ENCODE measurements at places on chromosomes 5 and 9.
A peak's percentile ranks its signal among the peaks of the same experiment; 100 is the strongest.

DNA sequence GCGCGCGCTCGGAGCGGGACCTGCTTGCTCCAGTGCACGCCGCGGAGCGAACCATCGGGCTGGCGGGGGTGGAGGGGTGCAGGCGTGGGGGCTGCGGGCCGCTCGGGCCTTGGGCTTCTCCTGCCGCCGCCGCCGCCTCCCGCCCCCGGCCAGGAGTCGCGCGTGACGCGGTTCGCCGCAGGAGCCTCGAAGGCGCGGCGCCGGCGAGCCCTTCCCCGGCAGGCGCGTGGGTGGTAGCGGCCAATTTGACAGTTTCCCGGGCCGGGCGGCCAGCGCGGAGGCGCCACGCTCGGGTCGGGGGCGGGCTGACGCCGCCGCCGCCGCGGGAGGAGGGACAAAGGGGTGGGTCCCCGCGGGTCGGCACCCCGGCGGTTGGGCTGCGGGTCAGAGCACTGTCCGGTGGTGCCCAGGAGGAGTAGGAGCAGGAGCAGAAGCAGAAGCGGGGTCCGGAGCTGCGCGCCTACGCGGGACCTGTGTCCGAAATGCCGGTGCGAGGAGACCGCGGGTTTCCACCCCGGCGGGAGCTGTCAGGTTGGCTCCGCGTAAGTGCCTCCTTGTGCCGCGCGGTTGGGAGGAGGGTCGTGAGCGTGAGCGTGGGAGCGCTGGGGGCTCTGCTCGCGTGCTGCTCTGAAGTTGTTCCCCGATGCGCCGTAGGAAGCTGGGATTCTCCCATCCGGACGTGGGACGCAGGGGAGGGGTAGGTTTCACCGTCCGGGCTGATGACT is at the start of gene TJP2:
Gene TJP2, plus strand, starts transcription at position 387 of the 725 bp plus-strand sequence. Its CDS starts 96 bp downstream, at position 483.
- peak; percentile 67 for DNase-seq

DNA sequence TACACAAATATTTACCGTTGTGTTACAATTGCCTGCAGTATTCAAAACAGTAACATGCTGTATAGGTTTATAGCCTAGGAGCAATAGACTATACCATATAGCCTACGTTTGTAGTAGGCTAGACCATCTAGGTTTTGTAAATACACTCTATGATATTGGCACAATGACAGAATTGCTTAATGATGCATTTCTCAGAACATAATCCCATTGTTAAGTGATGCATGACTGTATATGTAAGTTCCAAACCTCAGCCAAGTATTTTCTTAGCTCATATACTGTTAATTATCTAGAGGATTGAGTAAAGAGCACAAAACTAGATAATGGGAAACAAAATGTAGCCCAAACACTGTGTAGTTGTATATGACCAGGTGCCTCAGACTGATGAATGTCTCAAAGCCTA is 220.1 kb downstream of the ANXA1 start:
- no peak for DNase-seq

DNA sequence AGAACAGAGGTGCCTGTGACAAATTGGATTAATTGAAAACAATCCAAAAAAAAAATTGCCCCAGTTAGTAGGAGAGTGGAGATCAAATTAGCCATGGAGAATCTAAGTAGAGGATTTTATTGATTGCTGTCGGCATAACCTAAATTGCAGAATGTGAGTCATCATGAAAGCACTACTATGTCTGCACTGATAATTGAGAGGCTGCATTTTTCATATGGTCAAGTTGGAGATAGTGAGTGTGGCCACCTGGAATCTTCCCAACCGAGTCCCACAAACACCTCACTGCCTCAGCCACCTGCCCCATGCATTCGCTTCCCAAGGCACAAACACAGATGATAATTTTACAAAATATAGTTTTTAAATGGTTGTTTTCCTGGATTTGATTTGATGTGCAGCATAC is 123.7 kb downstream of the NTRK2 start:
- DNase-seq: no peak

DNA sequence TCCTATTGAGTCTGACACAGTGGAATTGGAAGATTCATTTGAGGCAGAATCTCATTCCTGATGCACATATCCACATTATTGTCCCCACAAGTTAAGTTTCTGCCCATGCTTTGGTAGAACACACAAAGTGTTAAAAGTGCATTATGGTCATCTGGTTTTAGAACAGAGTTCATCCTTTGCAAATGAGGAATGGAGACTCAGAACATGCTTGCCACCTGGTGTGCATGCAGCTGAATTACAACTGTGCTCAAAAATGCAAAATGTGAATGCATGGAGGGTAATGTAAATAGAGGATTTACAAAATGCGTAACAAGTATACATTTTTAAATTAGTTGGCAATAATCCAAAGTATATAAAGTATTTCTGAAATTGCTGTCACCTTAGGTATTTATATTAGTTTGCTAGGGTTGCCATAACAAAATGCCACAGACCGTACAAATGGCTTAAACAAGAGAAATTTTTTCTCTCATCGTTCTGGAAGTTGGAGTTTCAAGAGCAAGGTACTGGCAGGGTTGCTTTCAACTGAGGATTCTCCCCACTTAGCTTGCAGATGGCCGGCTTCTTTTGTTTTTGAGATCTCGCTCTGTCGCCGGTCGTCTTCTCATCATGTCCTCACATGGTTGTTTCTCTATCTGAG is 671.1 kb downstream of the TAF11L14 start:
- no peak for DNase-seq

- no peak for DNase-seq
Observed at GRCh38 chr5:176406436-176407052, 9.8 kb downstream of the CLTB start.

DNA sequence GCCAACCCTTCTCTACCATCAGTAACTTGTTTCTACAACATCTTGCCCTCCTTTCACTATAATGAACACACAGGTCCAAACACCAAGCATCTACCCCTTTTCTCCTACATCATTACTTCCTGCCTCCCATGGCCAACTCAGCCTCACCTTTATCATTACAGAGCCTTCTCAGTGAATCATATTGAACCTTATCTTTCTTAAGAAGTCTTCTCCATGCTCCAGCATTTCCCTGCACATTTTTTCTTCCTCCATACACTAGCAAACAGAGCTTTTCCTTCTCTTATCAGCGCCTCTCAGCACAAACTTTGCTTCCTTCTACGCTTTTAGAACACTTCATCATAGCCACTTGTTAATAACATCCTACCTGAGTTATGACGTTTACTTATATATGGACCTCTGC is 148.2 kb downstream of the ARL15 start:
- DNase-seq: no peak

GRCh38 chr5:401146-402034 is 41.6 kb upstream of the EXOC3 start:
- DNase-seq: no peak

DNA sequence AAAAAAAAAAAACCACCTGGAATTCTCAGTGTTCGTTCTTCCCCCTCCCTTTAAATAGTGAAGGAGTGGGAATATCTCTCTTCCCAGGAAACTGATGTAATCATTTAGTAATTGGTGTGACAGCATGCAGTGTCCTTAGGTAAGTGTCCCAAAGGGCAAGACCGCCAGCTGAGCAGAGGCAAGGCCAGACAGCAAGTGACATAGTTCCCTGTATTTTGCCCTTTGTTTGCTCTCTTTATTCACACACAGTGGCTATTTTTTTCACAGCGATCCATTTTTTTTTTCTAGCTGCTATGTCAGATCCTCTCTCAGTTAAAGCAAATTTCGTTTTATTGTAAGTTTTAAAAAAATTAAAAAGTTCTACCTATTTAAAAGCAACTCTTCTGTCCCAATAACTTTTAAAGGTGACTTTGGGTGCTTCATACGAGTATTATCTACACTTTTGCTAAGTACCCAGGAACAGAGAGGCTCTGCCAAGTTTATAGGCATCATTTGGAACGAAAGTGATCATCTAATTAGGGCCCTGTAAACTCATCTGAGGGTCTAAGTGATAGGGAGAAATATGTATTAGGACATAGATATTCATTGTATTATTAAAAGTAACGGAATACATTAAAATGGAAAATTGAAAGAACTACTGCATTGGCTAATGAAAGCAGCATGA is 98.2 kb upstream of the ALDH1A1 start:
- DNase-seq: no peak

- DNase-seq: no peak
Observed at GRCh38 chr5:131647048-131647769, 12.2 kb upstream of the RAPGEF6 start.

GRCh38 chr5:167049043-167049663 is 1242.3 kb upstream of the WWC1 start:
- peak; percentile 9 for DNase-seq

DNA sequence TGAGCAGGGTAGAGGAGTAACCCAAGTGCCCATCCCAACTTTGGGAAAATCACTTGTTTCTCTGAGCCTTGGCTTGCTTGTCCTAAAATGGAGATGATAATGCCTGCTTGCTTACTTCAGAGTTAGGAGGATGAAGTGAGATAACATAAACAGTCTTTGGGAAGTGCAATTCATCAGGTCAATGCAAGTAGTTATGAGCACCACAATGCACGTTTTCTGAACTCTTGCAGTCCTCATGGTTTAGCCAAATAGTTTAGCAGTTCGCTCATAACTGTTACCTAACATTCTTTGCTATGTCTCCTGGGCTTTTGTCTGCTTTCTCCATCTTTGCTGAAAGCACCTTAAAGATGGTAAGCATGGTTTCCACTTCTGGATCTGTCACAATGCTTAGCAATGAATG is 270.0 kb downstream of the ADAMTSL1 start:
- DNase-seq: no peak

- DNase-seq: no peak
Observed at GRCh38 chr5:129046151-129046550, 48.4 kb upstream of the ISOC1 start.

DNA sequence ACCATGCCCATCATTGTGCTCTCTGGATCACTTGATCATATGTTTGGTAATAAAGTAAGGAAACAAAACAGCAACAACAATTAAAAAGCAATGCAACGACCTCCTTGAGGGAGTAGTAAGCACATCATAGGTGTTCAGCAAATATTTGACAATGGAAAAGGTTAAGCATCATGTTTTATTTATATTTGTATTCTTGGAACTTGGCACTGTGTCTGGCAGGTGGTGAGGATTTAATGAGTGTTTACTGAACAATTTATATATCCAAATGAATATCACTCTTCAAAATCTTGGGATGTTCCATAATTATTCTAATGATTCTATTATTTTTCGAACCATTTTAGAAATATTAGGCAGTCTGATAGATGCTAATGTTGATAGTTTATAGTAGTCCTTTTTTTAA is 6.2 kb downstream of the PIP5K1B start:
- DNase-seq: no peak

- DNase-seq: no peak
Observed at GRCh38 chr5:52922384-52922783, 66.8 kb upstream of the ITGA2 start.

- no peak for DNase-seq
Observed at GRCh38 chr9:87783180-87783579, 57.3 kb downstream of the CTSL start.

DNA sequence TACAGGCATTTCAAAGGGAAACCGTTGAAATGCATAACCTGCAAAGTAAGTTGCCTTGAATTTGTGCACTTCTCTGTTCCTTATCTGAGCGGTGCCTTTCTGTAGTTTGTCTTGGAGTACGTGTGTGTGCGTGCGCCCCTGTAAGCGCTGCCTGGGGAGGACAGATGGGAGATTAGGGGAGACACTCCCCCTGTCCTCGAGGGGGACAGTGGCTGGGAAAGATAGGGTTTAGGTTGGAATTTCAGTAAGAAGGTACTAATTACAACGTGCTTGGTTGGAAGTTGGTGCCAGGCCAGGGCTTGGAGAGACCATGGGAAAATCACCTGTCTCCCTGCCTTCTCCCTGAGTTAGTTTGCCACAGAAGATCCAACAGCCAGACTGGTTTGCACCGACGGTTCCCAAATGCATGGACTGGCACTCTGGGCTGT is 73.2 kb downstream of the PIK3R1 start:
- DNase-seq: no peak

DNA sequence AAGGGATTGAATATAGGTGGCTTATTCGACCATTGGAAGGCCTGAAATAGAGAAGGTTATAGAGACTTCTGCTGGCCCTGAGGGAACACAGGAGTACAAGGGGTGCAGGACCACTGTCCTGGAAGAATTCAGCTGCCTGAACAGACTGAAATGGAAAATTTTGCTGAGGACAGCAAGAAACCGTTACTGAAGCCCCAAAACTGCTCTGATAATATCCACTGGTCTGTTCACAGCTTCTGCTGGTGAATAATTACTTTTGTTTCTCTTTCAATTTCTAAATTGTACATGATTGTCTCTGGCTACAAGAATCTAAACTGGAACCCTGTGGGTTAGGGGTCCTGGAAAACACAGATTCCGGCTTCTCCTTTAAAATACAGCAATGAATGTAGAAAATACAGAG is 218.5 kb upstream of the CDH12 start:
- no peak for DNase-seq

- no peak for DNase-seq
Observed at GRCh38 chr9:136312009-136312375, 8.1 kb upstream of the CCDC187 start.

- DNase-seq: no peak
Observed at GRCh38 chr5:135761746-135762145, 72.7 kb upstream of the SLC25A48 start.

DNA sequence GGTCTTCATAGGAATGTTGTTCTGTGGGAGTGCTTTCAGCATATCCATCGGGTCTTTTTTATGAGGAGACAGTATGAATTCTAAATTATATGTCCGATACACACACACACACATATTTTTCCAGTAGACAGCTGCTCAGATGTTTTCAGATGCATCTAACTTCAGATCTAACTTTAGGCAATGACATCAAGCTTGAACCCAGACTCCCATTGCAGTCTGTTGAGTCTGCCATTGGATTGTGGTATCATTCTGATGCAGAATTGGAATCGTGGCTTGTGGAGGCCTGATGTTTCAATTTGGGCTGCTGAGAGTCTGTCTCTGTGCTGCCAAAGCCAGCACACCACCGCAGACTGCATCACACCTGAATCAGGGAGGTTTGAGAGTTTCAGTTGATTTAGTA is 376.4 kb downstream of the OSTF1 start:
- no peak for DNase-seq

GRCh38 chr9:5186416-5187169 is 1.2 kb upstream of the INSL6 start:
- DNase-seq: peak; percentile 74

DNA sequence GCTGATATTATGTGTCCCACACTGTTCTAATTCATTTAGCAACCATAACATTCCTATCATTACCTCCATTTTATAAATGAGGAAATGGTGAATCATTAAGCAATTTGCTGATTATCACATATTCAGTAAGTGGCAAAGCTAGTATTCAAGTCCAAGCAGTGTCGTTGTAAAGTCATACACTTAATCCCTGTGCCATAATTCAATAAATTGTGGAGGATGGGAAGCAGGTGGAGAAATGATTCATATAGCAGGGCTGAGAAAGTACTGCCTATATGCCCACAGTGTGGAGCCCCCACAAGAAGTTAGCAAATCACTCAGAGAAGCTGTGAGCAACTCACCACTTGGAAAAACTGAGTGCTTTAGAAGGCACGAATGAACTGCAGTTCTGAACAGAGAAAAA is 691.0 kb downstream of the PTPRD start:
- DNase-seq: no peak

GRCh38 chr9:126216826-126217225 is 109.8 kb upstream of the MVB12B start:
- DNase-seq: no peak

GRCh38 chr9:38107405-38107804 is 38.4 kb upstream of the SHB start:
- no peak for DNase-seq

Measured in activated CD4-positive, alpha-beta memory T cell treated with anti-CD3 and anti-CD28 coated beads for 36 hours (primary cell).